Fibroblast of gingiva (primary cell): ENCODE measurements at places on chromosomes 1 and 21.

DNA sequence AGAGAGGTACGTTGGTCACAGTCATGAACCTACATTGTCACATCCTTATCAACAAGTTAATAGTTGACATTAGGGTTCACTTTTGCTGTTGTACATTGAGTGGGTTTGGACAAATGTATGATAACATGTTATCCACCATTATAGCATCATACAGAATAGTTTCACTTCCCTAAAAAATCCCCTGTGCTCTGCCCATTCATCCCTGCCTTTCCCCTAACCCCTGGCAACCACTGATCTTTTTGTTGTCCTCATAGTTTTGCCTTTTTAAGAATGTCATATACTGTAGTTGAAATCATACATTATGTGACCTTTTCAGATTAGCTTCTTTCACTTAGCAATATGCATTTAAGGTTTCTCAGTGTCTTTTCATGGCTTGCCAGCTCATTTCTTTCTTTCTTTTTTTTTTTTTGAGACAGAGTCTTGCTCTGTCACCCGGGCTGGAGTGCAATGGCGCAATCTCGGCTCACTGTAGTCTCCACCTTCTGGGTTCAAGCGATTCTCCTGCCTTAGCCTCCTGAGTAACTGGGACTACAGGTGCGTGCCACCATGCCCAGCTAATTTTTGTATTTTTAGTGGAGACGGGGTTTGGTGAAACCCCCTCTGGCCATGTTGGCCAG, 50.6 kb downstream of the UCK2 start:
- no peak for DNase-seq

GRCh38 chr1:181493166-181493565, 9.8 kb downstream of the CACNA1E start:
- DNase-seq: no peak

- no peak for DNase-seq
These were observed 50.0 kb downstream of the LRRC8B start for GRCh38 chr1:89574621-89575020.

GRCh38 chr1:111205714-111206050, 5.2 kb upstream of the DENND2D start:
- DNase-seq: peak; percentile 66

GRCh38 chr1:216785737-216786136, 62.5 kb upstream of the ESRRG start:
- no peak for DNase-seq

GRCh38 chr1:203906932-203907331, 45.5 kb downstream of the SNRPE start:
- DNase-seq: peak; percentile 89

GRCh38 chr1:212982430-212983152, 32.2 kb downstream of the VASH2 start:
- no peak for DNase-seq

- no peak for DNase-seq
These were observed 2.5 kb upstream of the DENND2D start for GRCh38 chr1:111202707-111203623.

DNA sequence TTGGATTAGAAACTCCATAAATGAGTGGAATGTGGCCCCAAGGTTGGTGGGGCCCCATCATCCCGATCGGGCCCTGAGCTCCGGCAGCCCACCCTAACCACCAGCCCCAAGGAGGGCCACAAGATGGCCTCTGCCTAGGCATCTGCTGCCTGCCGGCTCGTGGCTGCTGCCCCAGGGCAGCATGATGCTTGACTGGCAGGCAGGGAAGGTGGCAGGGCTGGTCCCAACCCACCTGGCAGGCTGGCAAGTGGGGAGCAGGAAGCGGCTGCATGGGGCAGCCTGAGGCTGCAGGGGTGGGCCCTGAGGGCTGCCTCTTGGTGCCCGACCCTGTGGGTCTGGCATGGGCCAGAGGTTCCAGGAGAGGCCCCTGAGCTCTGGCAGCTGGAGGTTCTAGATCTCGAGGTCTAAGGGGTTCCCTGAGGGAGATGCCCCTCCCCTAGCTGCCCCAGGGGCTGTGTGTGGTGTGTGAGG, 760 bp upstream of the GJC2 start:
- no peak for DNase-seq

DNA sequence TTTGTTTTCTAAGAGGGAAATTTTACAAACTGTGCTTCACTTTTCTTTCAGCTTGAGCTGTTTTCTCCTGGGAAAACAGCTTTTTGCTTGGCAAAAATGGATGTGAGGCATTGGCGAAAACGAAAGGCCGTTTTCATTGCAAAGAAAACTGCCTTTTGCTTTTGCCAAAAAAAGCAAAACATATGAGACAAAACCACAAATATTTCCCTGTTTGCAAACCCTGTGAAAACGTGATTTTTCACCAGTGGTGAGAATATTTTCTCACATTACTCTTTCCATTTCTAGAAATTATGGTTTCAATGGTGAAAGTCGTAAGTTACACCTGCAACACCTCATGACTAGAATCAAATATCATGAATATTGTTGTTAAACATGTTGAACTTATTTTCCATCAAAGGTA, 74.0 kb upstream of the ZBTB18 start:
- peak; percentile 60 for DNase-seq

GRCh38 chr21:17455451-17455850, 57.4 kb upstream of the CXADR start:
- DNase-seq: no peak

GRCh38 chr1:26721669-26722355, 26.0 kb downstream of the ARID1A start:
- no peak for DNase-seq

DNA sequence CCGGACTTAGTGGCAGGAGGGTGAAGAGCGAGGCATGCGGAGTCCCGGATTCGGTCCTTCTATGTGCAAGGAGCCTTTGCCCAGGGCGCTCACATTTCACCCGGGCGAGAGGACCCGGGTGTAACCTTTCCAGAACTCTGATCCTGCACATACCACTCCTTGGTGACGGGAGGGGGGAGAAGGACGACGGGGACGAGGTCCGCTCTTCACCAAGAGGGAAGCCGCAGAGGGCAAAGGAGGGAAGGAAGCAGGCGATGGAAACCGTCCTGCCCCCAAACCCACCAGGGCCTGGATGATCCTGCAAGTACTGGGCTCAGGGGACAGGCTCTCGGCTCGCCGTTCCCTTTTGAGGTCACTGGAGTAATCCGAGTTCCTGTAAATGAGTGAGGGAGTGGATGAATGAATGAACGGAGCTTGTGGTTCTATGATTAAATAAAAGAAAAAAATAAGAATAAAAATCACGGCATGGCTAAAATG, 993 bp downstream of the SYPL2 start:
- DNase-seq: no peak

DNA sequence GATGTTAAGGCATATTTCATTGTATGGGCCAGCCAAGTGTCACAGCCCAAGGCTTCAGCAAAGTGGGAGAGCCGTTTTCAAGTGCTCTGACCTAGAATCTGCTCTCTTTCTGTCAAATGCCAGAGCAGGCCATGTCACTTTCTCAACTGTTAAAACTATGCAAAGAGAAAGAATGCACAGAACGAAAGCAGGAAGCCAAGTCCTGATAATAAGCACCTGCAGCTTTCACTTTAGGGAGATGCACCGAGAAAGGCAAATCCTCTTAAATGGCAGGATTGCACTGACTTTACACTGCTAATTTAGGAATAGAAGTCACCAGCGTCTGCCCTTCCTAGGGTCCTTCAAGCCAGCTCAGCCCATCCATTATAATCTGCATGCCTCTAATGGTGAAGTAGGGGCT, 49.2 kb upstream of the NTPCR start:
- no peak for DNase-seq

DNA sequence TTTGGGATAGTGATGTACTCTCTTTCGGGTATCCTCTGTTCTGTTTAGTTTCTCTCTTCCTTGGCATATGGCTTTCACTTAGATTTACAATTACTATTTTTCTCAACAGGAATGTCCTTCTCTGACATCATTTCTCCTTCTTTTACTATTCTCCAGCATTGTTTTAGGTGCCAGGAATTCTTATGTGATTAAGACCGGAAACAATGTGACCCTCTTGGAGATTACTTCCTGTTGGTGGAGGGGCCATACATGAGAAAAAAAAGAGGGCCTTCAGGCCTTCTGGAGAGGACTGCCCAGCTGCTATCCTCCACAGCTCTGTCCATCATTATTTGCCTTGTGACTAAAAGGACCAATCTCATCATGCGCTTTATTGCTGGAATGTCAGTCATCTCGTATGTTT, 50.4 kb upstream of the ADAMTS5 start:
- DNase-seq: no peak

DNA sequence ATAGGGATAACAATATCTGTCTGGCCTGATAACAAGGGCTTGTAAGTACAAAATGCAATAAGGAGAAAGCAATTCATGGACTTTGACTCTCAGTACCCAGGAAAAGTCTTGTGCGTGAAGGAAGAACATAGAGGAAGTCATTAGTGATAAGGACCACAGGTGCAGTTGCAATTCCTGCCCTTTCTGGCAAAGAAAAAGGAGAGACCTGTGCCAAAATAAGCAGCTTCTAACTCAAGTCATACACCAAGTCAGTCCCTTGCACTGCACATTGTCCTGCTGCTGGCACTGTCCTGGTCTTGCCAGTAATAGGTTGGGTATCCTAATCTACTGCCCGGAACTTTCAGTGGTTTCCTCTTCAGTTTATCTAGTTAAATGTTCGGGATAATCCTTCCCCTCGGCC, 14.8 kb upstream of the SOD1 start:
- no peak for DNase-seq

- DNase-seq: no peak
These were observed 3.3 kb downstream of the MGST3 start for GRCh38 chr1:165634154-165634921.

DNA sequence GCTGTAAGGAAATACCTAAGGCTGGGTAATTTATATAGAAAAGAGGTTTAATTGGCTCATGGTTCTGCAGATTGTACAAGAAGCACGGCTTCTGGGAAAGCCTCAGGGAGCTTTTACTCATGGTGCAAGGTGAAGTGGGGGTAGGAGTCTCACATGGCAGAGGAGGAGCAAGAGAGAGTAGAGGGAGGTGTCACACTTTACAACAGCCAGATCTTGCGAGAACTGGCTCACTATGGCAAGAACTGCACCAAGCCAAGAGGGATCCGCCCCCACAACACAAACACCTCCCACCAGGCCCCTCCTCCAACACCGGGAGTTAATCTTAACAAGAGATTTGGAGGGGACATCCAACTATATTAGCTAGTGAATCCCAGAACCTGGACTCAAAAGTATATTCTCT, 135.4 kb upstream of the SOD1 start:
- no peak for DNase-seq

DNA sequence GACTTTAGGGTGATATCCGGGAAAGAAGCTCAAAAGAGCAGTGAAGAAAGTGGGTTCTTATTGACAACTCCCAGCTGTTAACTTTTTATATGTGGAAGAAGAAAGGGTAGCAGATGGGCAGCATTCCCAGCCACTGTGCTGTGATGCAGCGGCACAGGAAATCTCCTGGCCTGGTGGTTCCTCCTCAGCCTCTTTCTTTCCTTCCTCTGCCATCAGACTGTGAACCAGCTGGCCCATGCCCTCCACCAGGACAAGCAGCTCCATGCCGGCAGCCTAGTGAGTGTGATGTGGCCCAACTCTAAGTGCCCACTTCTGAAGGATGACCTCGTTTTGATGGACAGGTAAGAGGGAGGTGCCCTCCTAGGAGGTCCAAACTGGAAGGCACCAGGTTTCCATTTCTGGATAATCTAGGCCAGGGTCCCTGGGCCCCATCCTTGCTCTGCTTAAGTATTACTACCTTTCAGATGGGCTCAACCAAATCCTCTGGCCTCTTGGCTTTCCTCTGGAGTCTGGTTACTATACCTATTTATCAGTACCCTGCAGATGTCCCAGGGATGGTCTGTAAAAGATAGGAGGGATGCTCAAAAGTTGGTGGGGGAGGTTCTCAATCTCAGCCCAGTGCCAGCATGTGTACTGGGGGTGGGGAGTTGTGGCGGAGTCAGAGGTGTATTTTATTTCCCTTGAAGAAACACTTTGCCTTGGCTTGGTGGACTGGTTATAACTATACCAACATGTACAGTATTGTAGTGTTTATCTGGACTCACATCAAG, 17.0 kb downstream of the MFN2 start:
- no peak for DNase-seq
